ENCODE measurements at places on chromosomes 11 and 22.

DNA sequence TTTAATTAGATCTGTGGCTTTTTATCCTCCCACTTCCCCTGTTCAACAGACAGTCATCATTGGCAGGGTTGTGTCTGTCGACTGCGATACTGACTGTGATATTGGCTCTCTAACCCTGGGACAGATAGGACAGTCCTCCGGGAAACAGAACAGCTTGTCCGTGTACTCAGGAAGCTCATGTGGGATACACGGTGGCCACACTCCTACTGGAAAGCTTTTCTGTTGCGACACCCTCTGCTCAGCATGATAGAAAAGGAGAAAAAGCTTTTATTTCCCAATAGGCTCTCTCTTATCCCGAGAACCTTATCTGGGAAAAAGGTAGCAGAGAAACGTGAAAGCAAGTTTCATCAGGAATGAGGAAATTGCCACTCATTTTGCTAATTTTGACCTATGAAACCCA, 60.4 kb upstream of the HSPA8 start:
- DNase-seq, result no peak

GRCh38 chr11:8049084-8049483, 31.9 kb upstream of the TUB start:
- no peak for DNase-seq

- no peak for DNase-seq
Measured at GRCh38 chr22:20238901-20239675, 29.0 kb downstream of the RTN4R start.

DNA sequence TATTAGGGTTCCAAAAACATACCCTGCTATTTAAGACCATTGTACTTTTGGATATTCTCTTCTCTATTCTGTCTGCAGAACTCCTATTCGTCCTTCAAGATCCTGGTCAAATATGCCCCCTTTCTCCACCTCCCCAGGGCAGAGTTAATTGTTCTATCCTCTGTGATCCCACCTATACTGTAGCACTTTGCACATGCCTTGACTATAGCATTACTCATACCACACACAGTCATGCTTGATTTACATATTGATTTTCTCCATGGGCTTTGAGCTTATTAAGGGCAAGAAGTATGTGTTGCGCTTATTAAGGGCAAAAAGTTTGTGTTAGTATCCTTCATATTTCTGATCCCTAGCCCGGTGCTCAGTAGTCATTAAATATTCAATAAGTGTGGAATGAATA, 263.7 kb upstream of the CADM1 start:
- no peak for DNase-seq

GRCh38 chr11:126159719-126160344, 51.6 kb downstream of the RPUSD4 start:
- no peak for DNase-seq
